ENCODE measurements at places on chromosomes 13 and 19.

GRCh38 chr19:49142866-49143335 is 12.3 kb downstream of the HRC start:
- peak; percentile 67 for DNase-seq

- no peak for DNase-seq
Observed at GRCh38 chr19:17985037-17985818, 18.3 kb downstream of the KCNN1 start.

- DNase-seq = no peak
Observed at GRCh38 chr19:14555918-14556661, 15.8 kb downstream of the NDUFB7 start.

DNA sequence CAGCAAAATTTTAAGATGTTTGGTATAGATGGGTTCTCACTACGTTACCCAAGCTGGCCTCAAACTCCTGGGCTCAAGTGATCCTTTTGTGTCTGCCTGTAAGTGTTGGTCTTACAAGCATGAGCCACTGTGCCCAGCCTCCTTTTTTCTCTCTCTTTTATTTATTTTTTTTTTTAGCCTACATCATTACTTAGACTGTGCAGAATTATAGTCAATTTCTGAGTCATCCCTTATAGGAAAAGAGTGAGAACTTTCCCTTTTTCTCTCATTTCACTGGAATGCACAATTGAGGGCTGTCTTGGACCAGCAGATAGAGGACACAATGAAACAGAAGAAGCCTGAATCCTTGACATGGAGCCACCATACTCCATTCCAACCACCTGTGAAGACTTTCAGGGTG is 13.3 kb downstream of the TSKS start:
- no peak for DNase-seq

DNA sequence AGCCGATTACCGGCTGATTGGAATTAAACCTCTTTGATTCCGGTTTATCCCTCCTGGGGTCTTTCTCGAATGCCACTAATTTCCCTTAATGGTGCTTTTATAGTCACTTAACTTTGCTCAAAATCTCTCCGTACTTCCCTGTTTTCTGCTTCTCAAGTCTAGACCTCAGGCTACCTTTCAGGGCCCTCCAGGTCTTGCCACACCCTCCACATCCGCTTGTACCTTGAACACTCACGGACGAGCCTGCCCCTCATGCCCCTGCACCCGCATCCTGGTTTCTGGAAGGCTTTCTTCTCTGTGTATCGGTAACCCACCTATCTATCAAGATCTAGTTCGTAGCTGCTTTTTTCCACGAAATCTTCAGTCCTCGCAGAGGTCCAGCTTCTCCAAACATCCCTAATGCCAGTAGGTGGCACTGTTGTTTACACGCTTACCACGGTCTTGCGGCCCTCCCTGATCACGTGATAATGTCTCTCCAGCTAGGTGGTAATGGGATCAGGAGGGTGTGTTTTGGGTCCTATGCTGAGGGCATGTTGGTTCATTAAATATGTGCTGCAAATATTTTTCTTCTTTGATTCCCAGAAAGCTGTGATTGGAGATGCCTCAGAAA is 13.8 kb downstream of the ATP12A start:
- peak; percentile 15 for DNase-seq

- no peak for DNase-seq
Observed at GRCh38 chr19:31438401-31439269, 89.4 kb upstream of the TSHZ3 start.

GRCh38 chr13:53408847-53409568 is 380.4 kb downstream of the OLFM4 start:
- no peak for DNase-seq

GRCh38 chr13:74867460-74867859 is 614.5 kb downstream of the TBC1D4 start:
- DNase-seq = no peak

DNA sequence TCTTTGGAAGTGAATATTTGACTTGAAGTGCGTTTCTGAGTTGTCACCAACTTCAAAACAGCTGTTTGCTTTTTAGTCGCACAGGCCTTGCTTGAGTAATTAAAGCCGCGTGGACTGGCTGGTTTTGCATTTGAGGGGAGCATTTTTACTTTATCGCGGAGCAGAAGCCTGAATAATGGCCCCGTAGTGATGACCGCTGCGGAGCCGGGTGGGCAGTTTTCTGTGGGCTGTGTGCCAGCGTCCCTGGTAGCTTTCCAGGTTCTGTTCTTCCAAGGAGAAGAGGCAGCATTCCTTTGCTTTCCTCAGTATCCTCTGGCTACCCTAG is 1.1 kb downstream of the NAA16 start:
- no peak for DNase-seq

DNA sequence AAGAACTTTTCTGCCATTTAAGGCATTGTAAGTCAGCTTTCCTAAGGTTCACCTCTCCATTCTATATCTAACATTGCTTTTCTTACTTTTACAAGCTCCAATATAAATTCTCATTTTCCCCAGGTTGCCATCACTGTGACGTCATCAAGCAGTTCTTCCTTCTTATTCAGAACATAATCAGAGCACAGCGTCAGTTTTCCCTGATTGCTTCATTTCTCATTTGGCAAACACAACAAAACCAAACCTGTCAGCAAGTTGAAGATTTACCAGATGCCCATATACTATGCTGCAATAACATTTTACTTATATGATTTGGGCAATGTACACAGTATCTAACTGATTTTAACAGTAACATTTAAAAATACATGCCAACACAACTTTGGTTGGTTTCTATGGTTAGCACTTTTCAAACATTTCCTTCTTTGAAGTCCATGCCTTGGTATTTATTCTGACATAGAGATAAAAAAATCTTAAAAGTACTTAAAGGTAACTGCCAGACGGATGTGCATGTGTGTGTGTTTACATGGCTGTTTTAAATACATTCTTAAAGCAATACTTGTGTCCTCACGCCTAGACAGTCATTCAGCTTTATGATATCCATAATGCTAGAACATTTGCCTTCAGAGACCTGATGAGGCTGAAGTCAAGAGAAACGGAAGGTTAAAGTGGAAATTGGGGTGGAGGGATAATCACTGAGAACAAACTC is 264.0 kb downstream of the KLF12 start:
- no peak for DNase-seq

GRCh38 chr13:38821770-38822551 is 135.1 kb downstream of the FREM2 start:
- DNase-seq = no peak

DNA sequence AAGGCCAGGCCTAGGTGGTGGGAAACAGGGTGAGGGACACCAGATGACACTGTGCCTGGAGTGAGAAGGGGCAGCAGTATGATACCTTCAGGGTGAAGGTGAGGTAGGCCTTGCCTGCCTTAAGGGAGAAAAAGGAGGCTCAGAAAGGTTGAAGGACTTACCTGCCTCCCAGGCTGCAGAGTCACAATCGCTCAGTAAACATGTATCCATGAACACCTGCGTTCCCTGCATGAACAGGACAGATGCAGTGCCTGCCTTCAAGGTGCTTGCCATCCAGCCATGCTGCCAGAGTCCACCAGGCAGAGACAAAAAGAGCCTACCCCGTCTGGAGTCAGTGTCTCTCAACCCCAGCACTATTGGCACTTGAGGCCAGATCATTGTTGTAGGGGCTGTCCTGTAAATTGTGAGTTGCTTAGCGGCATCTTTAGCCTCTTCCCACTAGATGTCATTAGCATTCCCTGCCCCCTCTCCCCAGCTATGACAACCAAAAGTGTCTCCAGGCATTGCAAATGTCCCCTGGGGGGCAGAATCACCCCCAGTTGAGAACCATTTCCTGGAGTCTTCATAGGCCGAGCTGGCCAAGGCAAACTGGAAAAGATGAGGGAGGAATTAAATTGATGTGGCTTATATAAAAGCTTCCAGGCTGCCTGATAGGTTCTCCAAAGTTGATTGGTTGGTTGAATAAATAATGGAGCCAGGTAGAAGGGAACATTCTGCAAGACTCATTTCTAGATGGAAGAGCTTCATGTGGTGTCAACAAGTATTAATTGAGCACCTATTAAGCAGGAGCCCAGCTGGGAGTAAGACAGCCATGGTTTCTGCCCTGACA is 1.7 kb downstream of the MAP3K10 start:
- no peak for DNase-seq

DNA sequence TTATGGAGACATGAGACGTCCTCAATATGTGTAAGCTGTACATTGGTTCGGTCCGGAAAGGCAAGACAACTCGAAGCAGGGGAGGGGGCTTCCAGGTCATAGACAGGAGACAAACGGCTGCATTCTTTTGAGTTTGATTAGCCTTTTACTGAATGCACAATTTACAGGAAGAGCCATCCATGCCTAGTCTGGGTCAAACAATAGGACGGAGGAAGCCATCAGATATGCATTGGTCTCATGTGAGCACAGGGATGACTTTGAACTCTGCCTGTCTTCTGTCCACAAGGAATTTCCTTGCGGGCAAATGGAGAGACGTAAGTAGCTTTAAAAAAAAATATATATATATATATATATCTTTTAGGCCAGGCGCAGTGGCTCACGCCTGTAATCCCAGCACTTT is 1.9 kb upstream of the CCNP start:
- no peak for DNase-seq

DNA sequence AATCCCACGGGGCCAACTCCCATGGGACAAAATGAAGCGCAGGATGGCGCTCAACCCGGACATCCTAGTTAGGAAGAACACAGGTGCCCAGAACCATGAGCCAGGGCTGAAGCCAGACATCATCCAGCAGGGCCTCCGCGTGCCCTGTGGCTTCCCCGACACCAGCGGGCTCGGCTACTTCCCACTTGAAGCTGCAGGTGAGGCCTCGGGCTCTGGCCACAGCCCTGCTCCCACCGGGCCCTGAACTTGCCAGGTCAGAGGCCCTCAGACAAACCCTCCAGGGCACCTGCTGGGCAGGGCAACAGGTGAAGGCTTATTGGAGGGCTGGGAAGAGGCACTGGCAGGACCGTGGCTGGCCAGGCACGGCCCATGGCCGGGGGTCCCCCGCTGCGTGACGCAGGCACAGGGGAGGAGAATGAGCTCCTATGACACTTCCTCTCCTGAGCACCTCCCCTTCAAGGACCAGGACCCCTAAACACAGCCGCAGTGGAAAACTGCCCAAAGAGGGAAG is 117.7 kb downstream of the STK24 start:
- no peak for DNase-seq

- no peak for DNase-seq
Observed at GRCh38 chr13:27979001-27979643, 9.4 kb downstream of the URAD start.

- no peak for DNase-seq
Observed at GRCh38 chr13:25869941-25870340, 181.9 kb downstream of the SHISA2 start.

DNA sequence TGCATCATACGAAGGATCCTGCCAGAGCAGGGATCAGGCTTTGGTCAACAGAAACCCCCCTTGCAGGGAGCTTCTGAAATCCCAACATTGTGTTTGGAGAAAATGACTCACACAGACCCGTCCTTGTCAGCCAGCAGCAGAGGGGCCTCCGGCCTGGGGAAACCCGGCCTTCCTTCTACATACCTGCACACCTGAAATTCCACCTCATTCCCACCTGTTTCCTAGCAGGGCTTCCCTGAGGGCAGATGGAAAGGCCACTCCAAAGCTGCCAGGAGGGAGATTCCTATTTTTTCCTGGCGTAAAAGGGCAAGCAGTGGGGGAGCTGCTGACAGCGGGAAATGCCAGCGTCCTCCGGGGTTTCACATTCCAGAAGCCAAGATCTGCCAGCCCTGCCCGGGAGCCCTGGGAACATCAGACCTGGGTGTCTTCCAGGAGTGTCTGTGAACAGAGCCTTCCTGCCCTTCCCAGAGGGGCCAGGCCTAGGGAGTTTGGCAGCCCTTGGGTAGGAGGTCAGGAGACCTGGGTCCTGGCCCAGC is 3.0 kb upstream of the IGFL1 start:
- DNase-seq = no peak

- DNase-seq = no peak
Observed at GRCh38 chr13:98480915-98481877, 95.7 kb downstream of the STK24 start.

- no peak for DNase-seq
Observed at GRCh38 chr19:8080832-8081231, 28.3 kb downstream of the CCL25 start.

- no peak for DNase-seq
Observed at GRCh38 chr13:59346999-59347723, 816.6 kb downstream of the DIAPH3 start.

GRCh38 chr19:28289295-28290063 is 923.5 kb downstream of the UQCRFS1 start:
- DNase-seq = no peak

- DNase-seq = no peak
Observed at GRCh38 chr13:42367831-42368230, 95.9 kb downstream of the AKAP11 start.

- peak; percentile 27 for DNase-seq
Observed at GRCh38 chr13:52348983-52349780, 56.8 kb downstream of the THSD1 start.

DNA sequence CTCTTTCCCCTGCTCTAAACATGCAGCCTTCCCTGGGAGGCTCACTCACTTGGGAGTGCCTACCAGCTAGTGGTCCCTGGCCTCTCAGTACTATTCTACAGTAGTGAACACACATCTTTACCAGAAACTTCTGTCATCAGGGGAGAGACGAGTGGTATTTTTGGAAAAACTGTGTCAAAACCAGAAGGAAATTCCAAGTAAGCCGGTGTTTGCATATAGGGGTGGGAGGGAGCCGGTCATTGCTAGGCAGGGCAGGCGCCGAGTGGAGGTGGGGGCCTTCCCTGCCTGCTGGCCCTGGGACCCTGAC is 7.0 kb downstream of the RPS9 start:
- no peak for DNase-seq

GRCh38 chr13:59332966-59333365 is 830.8 kb downstream of the DIAPH3 start:
- no peak for DNase-seq

- DNase-seq = no peak
Observed at GRCh38 chr13:83153848-83154247, 728.4 kb downstream of the SLITRK1 start.

- no peak for DNase-seq
Observed at GRCh38 chr13:106503272-106503671, 32.2 kb downstream of the EFNB2 start.

DNA sequence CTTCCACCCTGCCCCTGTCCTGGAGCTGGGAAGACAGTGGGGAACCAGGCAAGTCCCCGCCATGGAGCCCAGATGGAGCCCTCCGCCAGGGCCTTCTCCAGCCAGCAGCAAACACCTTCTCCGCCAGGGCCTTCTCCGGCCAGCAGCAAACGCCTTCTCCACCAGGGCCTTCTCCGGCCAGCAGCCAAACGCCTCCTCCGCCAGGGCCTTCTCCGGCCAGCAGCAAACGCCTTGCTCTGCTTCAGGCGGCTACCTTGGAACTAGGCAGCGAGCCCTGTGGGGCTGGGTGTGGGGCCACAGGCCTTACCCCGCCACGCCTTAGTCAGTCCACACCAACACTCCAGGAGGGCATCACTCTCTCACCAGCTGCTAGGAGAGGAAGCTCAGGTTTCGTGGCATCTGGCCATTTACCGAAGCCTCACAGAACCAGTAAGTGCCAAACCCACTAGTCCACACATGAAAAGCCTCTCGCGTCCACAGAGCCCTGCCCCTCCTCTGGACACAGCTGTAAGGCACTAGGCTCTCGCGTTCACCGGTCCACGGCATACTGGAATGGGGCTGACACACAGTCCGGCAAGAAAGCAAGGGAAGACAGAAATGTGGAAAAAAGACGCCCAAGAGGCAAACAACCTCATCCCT is 41.0 kb downstream of the MLLT1 start:
- DNase-seq = no peak

- DNase-seq = no peak
Observed at GRCh38 chr13:35769812-35770211, 293.3 kb upstream of the MAB21L1 start.

- no peak for DNase-seq
Observed at GRCh38 chr13:53405616-53406015, 377.0 kb downstream of the OLFM4 start.

All from fibroblast of skin of left biceps (primary cell).